NCI-H345 (cell line): ENCODE measurements at places on chromosomes 2 and 18.

DNA sequence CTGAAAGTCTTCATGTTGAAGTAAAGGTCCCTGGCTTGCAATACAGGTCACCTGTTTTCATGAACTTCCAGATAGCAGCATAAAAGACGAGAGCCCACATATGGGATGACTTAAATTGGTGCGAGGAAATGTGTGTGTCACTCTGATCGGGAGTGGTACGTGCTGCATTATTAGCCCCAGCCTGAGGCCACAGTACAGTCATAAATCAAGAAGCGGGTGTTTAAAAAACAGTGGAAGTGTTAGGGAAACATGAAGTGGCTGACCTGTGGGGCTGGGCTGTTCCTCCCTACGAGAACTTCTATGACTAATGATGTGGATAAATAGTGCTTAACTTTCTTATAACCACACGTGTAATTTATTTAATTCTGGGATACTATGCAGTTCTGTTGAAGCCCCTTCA is 24.4 kb downstream of the RDH14 start:
- no peak for DNase-seq

- DNase-seq = no peak
Observed at GRCh38 chr2:134218930-134219658, 34.8 kb upstream of the MGAT5 start.

- peak; percentile 30 for DNase-seq
Observed at GRCh38 chr2:903223-903900, 47.3 kb upstream of the SNTG2 start.

DNA sequence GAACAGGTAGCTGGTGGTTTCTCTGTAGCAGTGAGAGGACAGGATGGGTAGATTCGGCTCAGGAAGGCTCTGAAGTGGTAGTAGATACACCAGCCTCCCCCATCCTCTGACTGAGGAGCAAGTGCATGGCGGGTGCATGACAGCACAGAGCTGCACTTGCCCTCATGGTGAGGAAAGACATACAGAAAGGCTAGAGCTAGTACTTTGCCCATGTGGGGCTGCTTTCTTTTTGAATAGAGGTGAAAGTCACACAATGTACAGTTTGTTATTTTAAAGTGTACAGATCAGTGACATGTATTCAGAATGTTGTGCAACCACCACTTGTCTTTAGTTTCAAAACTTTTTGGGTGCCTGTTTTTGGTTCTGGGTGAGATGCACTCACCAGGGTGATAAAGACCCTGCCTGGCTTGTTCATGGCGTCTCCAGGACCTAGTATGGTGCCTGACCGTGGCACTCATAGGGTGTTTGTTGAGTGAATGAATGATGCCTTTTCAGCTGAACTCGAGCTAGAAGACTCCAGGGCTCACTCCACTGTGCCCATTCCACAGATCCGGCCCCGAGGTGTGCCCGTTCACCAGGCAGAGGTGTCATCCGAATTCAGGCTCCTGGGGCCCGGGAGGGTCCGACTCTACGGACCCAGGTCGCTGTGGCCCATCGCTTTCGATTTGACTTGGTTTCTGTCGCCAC is 421 bp upstream of the VAMP5 start:
- DNase-seq = no peak

DNA sequence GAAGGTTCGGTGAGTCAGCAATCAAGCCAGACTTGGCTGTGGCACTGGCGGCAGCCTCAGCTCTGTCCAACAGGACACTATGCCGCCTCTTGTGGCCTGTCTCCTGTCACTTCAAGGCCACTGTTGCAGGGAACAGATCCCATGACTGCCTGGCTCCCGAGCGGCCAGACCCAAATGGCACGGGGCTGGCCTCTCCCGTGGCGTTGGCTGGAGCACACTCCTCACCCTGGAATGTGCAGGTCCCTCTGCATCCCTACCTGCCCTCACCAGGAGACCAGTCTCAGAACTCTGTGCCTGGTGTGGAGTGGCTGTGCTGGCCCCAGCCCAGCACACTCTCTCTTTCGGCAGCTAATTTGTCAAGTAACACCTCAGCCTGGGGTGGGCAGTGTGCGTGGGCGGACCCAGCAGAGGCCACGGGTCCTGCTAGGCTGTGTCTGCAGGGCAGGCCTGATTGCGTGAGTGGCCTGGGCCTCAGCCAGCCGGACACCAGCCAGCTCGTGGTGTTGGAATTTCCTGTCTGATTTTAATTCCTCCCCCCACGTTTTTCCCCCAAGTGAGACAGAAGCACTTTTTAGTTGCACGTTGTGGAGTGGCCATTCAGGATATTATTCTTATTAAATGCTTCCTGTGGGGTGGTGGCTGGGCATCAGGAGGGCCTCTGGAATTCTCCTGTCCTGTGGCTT is 179.3 kb downstream of the GLI2 start:
- DNase-seq = no peak

DNA sequence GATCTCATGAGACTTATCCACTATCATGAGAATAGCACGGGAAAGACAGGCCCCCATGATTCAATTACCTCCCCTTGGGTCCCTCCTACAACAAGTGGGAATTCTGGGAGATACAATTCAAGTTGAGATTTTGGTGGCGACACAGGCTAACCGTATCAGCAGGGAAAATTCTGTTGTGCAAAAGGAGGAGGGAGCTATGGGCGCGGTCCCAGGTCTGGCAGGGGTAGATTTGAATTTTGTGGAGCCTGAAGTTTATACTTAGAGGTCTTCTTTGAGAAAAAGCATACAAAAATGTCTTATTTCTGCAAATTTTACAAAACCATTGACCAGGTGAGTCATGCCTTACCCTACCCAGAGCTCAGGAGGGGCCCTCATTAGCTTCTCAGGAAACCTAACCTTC is 36.6 kb downstream of the SLC4A3 start:
- DNase-seq = no peak

- DNase-seq = no peak
Observed at GRCh38 chr2:191907545-191907944, 60.7 kb upstream of the CAVIN2 start.
